DND-41 (cell line): ENCODE measurements at places on chromosomes 2 and 18.

DNA sequence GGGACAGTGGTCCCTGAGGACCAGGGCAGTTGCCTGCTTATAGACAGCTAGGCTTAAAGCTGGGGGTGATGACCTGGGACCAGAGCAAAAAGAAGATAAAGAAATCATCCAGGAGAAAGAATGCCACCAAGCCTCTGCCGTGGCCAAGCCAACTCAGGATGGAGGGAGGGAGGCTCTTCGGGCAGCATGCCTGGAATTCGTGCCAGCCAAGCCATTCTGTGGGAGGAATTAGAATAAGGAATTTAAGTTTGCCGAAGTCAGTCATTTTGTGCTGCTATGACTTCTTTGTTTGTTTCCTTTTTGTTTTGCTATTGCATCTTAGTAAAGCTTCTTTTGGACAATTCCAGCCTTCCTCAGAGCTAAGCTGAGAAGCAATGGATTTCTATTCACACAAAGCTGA, 124.1 kb downstream of the EN1 start:
- DNase-seq: no peak

DNA sequence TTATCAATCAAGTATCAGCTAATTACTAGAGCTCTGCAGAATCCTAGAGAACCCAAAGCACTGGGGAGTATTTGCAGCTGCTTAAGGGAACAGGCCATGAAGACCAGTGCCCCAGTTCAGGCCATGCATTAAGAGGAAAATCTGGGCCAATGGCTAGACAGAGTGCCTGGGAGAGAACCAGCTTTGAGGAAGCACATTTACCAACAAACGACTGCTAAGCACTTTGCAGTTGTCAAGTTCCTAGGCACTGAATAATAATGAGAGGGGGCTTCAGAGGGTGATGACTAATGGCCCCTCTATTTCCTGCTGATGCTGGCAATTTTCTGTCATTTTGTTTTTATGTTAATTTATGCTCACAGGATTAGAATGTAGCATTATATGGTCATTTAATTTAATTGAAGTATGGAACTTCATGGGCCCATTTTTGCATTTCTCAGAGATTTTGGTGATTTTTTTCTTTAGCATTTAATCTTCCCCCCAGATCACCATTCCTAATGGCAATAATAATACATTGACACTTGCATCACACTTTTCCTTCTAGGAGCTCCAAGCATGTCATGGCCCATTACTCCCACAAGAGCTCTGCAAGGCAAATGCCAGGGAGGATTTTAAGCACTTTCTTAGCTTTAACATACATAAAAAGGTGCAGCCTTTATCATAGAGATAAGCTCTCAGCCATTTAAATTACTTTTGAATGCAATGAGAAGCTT, 147.7 kb upstream of the SPATS2L start:
- no peak for DNase-seq

GRCh38 chr18:5103286-5103685, 93.8 kb downstream of the AKAIN1 start:
- DNase-seq: no peak

DNA sequence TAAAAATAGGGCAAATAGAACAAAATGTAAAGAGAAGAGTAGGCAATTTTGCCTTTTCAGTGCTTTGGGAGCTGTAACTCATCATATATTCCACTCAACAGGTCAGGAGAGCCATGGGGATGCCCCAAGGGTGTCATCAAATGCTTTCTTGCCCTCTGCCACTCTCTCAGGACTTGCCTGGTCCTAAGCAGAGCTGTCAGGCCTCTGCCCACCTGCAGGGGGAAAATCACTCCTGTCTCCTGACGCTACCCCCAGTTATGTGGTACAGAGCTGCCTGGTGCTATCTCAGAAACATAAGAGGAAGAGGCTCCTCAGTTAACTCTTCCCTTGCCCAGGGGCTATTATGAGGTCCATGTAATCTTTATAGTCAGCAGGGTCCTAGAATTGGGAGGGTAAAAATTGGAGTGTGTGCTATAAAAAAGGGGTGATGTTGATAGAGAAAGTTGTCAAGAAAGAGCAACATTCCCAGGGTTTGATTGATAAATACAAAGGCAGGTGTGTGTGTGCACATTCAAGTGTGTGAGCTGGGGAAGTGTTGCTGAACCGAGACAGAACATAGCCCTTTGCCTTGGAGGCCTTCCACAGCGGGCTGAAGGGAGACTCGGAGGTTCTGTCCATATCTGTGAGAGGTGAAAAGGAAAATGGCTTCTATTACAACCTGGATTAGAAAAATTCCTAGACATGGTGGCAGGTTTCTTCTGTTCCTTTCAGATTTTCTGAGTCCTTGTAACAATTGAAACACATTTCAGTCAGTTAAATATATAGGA, 25.4 kb downstream of the PTPRM start:
- no peak for DNase-seq

- no peak for DNase-seq
Observed at GRCh38 chr2:6186332-6187151, 494.4 kb downstream of the SOX11 start.

- DNase-seq: no peak
Observed at GRCh38 chr2:233542507-233542906, 24.1 kb downstream of the USP40 start.

DNA sequence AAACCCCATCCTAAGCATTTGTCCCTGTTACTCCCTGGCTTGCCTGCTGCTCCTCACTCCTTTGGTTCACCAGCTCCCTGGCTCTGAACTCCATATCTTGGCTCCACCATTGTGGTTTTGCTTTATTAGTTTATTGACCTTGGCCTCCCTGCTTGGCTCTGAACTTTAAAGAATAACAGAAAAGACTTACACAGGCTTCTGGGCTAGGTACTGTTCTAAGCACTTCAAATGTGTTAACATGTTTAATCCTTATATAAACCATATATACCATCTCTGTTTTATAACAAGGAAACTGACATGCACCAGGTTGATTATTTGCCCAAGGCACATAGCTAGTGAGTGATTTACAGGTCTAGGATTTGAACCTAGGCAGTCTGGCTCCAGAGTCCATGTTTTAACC, 149.7 kb upstream of the CAPN13 start:
- no peak for DNase-seq

DNA sequence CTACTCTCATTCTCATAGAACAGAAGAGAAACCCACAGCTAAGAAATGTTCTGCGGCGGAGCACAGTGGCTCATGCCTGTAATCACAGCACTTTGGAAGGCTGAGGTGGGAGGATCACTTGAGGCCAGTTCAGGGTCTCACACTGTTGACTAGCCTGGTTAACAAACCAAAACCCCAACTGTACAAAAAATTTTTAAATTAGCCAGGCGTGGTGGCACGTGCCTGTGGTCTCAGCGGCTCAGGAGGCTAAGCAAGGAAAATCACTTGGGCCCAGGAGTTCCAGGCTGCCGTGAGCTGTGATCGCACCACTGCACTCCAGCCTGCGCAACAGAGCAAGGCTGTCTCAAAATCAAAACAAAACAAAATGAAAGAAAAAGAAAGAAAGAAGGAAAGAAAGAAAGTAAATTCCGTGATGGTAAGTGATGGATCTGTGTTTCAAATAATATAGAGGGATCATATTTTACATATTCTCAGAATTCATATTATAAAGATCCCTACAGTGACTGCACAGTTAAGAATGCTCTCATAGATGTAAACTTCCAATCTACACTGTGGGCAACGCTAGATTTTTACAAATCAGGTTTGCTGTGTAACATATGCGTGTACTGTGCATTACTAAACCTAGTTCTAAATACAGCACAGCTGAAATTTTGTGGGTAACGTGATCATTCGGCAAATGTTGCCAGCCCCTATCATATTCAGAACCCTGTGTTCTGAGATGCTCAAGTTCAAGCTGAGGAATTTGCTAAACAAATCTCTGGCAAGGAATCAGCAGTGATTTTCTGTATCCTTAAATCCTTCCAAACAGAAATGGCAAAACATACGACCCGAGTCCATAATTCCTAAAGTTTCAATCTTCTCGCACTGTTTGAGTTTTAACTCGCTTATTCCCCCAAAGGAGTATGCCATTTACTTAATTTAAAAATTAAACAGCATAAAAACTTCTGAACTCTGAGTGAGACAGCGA, 1.2 kb upstream of the RAB12 start:
- no peak for DNase-seq

DNA sequence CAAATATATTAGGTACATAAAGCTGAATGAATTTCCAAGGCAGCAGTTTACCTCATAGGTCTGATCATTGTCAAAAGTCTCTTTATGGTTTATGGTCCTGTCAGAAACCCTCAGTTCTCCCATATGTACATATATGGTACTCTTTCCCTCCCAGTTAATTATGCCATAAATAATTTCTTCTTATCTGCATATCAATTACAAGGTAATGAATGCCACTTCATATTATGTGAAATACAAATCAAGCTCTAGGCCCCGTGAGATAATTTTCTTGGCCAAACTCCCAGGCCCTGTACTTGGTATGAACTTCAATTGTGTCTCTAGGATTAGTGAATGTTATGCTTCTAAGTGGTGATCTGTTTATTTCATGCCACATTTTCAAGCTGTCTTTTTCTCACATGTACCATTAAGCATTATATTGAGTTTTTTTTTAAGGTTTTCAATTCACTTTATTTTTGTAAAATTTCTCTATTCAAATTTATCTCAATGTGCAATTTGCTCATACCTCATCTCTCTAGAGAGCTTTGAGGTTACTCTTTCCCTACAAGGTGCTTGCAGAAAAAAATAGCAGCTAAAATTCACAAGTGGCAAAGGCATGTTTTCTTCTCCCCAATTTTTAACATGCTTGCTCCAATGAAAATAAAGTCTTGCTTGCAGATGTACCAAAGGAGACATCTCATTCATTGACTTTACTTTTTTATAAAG, 430.6 kb upstream of the VRK2 start:
- no peak for DNase-seq

GRCh38 chr2:54960164-54960563, 90.1 kb downstream of the RTN4 start:
- DNase-seq: no peak

DNA sequence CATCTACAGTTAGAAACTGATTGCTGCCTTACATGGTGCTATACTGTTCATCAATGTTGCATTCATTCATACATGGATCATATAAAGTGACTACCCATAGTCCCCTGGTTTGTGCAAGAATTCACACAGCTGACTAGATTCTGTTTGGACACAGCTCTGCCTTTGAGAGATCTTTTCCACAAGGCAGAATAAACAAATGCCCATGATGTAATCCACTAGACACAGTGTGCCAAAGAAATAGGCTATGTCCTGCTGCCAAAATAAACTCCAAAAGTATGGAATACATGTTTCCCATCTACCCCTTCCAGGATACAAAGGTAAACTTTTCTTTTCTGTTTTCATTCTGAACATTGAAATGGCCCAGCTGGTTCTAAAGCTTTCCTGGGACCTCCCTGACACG, 269.4 kb upstream of the CHAC2 start:
- DNase-seq: no peak

DNA sequence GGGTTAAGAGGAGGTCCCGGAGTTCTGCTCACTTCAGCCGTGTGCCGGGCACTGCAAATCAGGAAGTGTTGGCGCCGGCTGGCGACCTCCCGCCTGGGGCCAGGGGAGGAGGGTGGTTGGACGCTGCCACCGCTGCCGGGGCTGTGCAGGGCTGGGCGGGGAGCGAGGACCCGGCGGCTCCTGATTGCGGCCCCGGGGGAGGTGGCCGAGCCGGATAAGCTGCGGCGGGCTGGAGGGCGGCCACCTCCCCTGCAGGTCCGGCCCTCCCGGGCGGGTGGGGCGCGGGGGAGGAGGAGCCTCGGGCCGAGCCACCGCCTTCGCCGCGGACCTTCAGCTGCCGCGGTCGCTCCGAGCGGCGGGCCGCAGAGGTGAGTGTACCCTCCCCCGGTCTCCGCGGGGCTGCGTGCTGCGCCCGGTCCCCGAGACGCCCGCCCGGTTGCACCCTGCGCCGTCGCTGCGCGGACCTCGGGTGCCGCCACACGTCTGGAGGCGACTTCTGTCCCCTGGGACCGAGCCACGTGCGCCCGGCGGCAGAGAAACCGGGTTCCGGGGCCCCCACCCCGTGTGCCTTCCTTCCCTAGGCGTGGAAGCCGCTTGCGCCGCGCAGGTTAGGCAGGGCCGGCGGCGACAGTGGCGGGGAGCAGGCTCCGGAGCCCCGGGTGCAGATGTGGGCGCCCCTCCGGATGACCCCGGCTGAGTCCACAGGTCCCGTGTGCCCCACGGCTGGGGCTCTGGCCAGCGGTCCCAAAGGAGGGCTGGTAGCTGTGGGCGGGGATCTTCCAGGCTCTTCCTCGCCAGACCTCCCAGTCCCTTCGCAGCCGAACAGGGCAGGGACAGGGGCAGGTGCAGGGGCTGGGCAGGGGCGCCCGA, at the start of gene STEAP3:
Gene STEAP3, plus strand, starts transcription at position 314 of the 870 bp plus-strand sequence. CDS start 7,179 bp downstream, outside the sequence.
- no peak for DNase-seq

DNA sequence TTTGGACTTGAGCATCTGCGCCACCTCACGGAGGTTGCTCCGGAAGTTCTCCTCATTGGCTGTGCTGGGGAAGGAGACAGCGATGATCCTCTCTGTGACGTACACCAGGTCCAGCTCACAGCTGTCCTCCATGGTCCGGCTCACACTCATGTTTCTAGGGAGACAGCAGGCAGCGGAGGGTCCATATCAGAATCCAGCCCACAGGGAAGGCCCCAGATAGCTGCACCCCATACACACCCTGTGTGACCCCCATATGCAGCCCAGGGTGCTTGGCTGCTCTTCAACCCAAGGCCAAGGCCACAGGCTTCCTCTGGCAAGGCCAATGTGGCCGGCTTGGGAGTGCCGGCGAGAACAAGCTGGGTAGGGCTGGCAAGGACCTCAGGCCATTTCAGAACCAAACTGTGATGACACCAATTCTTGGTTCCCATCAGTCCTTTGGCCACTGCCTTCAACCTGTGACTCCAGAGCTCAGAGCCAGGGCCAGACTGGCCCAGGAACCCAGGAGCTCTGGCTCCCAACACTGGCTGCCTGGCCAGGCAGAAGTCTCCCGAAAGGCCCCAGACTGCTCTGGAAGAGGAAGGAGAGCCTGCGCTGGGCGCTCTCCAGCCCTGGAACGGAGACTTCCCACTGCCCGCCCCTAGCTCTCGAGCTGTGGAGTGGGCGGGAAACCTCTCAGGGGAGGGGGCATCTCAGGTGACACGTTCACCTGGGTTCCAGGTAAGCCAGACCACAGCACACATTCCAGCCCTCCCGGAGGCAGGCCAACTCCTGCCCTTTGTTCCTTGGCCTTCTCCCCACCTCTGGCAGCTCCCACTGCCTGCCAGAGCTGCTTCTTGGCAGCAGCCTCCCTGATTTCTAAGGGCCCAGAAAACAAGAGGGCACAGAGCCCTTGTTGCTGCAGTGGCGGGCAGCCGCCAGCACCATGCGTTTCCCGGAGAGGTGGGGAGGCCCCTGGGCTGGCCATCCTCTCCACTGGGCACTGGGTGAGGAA, 104.7 kb downstream of the TNS1 start:
- no peak for DNase-seq

DNA sequence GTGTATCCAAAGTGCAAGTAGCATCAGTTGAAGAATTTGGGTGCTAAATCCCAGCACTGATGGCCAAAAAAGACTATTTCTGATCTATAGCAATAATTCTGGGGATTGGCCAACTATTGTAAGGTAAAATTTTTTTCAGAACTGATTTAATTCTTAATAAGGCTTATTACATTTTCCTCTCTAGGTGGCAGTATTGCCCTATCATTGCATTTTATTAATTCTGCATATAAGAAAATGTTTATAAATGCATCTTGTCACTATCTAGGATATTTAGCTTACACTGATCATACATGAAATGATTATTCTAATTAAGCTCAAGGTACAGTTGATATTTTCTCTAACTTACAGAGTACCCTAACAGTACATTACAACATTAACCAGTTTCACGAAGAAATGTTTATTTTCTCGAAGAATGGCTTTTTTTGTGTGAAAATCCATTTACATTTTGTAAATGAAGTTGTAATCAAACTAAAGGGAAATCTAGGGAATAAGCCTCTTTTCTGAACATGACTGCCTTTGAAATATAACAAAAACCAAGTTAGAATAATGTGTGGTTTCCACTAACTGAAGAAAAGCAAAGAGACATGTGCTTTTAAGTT, 11.0 kb downstream of the TTN start:
- no peak for DNase-seq

- DNase-seq: no peak
Observed at GRCh38 chr2:48253301-48253700, 276.7 kb upstream of the STON1 start.
